ENCODE measurements at places on chromosomes 6 and 20.

DNA sequence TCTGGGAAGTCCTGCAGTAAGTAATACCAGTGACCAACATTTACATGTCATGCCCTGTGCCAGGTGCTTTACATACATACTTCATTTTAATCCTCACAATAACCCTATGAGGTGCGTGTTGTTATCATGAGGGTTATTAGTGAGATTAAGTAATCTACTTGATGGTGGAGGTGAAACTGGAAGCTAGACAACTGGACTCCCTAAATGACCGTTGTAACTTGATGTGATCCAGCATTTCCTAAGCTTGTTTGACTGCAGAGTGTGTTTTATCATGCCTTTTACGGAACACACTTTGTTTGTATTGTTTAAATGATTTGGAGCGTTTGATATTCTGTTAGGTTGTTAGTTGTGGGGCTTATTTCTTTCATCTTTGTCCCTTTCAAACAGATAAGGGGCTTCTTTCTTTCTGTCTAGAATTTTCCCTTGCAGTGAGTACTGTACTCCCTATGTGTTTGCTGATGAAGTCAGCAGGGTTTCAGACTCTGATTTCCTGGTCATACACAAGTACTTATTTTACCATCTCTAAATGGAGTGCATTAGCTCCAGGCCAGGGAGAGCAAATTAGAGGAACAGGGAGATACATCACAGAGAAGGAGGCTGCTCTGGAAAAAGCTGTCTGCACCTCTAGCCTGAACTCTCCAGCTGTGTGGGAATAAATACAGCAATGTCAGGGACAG is 29.7 kb downstream of the CHMP4B start:
- DNase-seq, result no peak

DNA sequence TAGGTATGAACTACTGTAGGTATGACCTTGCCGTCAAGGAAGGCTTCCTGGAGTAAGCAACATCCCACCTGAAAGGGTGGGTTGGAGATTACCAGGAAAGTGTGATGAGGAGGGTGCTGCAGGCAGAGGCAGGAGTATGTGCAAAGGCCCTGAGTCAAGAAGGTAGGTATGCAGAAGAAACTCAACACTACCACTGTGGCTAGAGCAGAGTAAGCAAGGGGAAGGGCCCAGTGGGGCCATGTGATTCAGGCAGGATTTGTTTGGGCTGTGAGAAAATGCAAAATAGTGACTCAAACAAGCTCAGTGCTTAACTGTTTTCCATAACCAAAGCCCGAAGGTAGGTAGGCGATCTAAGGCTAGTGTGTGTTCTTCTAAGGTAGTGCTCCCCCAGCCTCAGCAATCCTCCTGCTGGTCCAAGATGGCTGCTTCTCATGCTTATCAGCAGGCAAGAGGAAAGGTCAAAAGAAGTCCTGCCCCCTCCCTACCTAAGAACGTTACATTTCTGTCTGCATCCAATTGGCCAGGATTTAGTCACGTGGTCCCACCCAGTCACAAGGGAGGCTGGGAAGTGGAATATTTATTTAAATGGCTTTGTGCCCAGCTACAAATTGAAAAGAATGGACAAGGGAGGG is 36.2 kb upstream of the HMGA1 start:
- no peak for DNase-seq

GRCh38 chr6:100685747-100686146 is 195.4 kb downstream of the ASCC3 start:
- no peak for DNase-seq

DNA sequence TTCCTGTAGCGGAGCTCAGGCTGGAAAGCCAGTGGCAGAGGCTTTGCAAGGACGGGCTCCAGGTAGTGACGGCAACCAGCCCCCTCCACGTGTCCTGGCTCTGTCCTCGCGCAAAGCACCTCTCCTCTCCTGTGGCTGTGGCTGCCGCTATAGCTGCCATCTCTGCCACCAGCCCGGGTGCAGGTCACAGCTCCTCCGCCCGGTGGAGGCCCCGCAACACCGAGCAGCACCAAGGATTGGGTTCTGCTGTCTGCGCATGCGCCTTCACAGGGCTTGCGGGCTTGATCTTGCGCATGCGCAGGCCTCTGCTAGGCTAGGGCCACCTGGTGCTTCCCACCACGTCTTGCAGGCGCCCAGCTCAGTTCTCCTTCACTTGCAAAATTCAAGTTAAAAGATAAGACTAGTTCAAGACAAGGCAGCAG is 625.4 kb downstream of the QKI start:
- DNase-seq, result no peak

DNA sequence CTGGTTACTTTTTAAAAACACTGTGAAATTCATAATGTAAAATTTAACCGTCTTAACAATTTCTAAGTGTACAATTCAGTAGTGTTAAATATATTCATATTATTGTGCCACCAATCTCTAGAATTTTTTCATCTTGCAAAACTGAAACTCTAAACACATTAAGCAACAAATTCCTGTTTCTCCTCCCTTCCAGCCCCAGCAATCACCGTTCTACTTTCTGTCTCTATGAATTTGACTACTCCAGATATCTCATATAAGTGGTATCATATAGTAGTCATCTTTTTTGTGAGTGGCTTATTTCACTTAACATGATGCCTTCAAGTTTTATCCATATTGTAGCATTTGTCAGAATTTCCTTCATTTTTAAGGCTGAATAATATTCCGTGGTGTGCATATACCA is 44.7 kb downstream of the RSPH3 start:
- no peak for DNase-seq

- no peak for DNase-seq
These were observed 1.9 kb upstream of the SERINC3 start for GRCh38 chr20:44523746-44524145.

- no peak for DNase-seq
These were observed 17.1 kb downstream of the IRF4 start for GRCh38 chr6:408599-409102.

All from glutamatergic neuron (in vitro differentiated cells).